ENCODE measurements at places on chromosomes 16 and 17.

DNA sequence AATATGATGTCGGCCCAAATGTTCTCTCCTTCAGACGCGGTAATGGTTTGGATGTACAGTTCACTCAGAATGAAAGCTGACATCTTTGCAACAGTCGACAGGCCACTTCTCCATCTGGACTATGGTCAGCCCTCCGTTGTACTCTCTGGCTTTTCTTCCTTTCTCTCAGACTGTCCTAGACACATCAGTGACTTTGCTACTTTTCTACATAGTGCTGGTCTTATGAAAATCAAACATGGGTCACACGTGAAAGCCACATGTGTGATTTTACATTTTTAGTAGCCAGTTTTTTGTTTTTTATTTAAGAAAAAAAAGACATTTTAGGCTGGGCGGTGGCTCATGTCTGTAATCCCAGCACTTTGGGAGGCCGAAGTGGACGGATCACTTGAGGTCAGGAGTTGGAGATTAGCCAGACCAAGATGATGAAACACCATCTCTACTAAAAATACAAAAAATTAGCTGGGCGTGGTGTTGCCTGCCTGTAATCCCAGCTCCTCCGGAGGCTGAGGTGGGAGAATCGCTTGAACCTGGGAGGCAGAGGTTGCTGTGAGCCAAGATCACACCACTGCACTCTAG lies 644.1 kb downstream of the KCNJ2 start:
- DNase-seq = no peak

DNA sequence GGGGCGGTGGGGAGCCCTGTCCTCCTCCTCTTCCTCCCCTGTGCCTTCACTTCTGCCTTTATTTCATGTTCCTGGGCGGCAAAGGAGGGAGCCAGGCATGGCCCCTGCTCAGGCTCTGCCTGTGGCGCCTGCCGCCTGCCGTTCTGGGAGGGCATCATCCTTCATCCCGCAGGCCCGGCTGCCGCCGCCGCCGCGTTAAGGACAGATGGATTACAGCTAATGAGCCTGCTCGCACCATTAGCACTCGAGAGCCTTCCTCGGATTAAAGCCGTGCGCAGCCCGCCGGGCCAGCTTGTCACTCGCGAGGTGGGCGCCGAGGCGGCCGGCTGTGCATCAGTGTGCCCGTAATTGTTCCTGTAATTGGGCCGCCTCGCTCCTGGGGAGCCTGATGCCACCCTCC lies 127.7 kb upstream of the GSE1 start:
- DNase-seq = no peak

DNA sequence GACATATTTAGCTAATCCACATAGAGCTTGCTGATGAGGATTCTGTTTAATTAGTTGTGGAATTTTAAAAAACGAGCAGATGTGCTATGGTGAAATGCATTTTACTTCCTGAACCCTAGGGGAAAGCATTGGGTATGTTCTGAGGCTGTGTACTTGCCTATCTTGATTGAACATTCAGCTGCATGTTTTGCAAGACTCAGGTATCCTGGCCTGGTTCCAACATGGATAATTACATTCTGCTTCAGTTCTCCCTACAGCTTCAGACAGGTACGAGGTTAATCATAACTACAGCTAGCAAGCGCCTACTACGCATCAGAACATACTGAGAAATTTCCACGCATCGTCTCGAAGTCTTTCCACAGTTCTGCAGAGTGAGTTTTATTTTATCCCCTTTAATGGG lies 77.0 kb downstream of the HS3ST2 start:
- DNase-seq = peak; percentile 53

DNA sequence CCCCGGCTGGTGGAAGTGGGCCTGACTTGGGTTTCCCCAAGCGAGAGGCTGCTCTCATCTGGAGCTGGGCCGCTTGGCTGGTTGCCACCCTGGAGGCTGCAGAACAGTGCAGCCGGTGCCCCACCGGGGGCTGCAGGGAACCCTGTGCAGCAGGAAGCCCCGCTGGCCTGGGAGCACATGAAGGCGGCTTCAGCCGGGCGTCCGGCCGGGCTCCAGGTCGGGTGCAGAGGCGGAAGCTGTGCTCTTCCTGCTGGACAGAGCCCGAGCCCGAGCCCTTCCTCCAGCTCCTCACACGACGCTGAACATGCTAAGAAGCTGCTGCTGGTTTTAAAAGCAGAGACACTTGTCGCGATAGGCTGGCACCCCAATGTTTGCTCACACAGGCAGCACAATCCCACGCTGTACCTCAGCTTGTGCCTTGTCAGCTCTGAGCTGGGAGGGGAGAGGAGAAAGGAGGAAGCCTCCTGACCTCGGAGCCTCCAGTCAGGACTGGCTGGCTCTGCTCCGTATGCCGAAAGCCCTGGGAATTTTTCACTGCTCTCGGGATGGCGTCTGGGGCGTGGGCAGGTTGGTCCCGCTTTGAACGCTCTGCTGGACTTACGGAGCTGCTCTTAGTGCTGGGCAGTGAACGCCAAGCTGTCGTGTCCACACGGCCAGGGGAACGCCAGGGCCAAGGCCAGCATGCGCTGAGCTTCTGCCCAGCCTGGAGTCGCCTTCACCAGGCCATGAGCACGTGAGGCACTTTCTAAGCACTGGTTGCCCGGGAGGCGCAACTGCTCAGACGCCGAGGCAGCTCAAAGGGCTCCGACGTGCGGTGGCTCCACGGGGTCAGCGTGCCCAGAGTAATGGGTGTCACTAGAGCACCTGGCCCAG lies 8.8 kb downstream of the CDK5R1 start:
- no peak for DNase-seq

DNA sequence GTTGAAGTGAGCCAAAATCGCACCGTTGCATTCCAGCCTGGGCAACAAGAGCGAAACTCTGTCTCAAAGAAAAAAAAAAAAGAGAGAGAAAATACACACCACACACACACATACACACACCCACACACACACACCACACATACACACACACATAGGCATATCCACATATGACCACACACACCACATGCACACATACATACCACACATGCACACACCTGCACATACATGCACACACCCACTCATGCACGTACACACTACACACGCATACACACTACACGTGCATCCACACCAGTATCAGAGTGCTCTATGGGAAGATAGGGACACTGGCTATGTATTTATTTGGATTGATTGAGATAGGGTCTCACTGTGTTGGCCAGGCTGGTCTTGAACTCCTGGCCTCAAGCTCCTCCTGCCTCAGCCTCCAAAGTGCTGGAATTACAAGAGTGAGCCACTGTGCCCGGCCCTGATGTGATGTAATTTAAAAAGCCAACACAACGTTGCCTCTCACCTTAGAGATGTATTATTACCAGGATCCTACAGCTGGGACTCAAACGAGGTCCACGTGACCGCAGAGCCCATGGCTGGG lies 17.8 kb upstream of the GINS2 start:
- no peak for DNase-seq

GRCh38 chr17:80612997-80613731 lies 68.5 kb downstream of the RPTOR start:
- peak; percentile 78 for DNase-seq

DNA sequence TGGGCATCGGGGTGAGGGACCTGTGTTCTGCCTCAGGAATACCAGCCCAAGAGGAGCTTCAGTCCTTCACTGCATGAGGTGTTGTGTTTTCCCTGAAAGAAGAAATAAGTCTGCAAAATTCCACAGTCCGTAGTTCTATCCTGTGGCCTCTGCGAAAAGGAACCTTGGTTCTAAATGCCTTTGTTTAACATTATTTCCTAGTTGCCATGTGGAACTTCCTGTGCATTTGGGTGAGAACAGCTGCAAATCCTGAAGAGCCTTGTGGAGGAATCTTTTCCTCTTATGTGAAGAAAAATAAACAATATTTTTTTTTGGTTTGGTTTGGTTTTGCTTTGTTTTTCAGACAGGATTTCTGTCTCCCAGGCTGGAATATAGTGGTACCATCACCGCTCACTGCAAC lies 9.8 kb downstream of the PSKH1 start:
- no peak for DNase-seq

DNA sequence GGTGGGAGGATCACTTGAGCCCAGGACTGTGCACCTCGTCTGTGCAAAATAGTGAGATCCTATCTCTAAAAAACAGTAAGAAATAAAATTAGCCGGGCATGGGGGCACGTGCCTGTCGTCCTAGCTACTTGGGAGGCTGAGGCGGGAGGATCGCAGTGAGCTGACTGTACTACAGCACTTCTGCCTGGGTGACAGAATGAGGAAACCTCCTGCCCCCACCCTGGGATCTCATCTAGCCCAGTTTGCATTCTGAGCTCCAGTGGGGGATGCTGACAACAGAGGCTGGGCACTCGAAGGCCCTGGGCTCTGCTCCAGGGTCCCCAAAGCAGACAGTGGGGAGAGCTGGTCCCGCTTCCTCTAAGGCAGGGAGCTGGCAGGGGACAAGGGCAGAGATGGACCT lies 7.1 kb downstream of the NAGPA start:
- DNase-seq = no peak

GRCh38 chr17:43360739-43361505 lies 37.9 kb upstream of the ARL4D start:
- DNase-seq = peak; percentile 99

DNA sequence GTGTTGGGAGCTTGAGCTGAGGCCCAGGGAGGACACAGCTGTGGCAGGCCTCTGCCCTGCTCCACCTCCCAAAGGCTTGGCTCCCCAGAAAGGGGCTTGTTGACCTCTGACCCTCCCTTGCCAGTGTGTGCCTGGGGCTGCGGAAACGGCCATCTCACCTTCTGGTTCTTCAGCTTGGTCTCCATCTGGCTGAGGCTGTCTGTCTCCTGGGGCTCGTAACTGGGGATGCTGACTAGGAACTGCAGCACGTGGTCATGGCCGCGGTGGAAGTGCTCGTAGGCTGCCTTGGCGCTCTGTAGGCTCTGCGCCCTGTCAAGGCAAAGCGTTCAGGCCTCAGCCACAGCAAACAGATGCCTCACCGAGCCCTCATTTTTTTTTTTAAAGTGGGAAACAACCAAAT lies 42.7 kb downstream of the UBN1 start:
- no peak for DNase-seq

- peak; percentile 100 for DNase-seq
These were observed at the start of gene SKA2 for GRCh38 chr17:59154721-59155438. Gene SKA2 (minus strand): TSS chr17:59155186. CDS start chr17:59155163, 23 bp downstream.

- peak; percentile 95 for DNase-seq
These were observed at the start of gene TMC7 for GRCh38 chr16:18983565-18984434. Gene TMC7 (plus strand): TSS chr16:18983934. CDS start chr16:18984064, 130 bp downstream.

DNA sequence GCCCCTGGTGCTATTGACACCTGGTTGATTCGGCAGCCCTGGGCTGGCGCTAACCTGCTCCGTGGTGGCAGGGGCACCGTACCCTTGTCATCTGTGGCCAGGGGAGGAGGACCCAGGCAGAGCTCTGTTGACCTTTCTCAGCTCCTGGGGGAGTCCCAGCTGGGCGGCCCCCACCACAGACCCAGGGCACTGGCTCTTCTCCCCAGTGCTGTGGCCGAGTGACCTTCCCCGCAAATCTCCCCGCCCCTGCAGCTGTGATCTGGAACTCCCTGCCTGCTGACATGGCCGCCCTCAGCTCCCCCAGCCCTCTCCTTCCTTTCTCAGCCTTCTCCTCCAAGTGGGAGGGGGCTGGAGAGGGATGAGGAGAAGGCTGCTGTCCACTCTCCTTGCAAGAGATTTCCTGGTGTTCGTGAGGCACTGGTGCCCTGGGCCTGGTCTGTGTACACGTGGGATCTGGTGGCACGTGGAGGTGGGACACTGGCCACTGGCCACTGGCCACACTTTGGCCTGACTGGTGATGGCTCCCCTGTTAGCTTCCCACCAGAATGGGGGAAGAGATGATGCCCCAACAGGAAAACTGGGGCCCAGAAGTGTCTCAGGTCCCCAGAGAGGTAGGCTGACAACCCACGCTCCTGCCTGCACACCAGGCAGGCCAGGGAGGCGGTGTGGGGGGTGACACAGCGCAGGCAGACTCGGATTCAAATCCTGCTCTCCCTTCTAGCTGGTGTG lies 8.2 kb downstream of the FMNL1 start:
- DNase-seq = no peak

DNA sequence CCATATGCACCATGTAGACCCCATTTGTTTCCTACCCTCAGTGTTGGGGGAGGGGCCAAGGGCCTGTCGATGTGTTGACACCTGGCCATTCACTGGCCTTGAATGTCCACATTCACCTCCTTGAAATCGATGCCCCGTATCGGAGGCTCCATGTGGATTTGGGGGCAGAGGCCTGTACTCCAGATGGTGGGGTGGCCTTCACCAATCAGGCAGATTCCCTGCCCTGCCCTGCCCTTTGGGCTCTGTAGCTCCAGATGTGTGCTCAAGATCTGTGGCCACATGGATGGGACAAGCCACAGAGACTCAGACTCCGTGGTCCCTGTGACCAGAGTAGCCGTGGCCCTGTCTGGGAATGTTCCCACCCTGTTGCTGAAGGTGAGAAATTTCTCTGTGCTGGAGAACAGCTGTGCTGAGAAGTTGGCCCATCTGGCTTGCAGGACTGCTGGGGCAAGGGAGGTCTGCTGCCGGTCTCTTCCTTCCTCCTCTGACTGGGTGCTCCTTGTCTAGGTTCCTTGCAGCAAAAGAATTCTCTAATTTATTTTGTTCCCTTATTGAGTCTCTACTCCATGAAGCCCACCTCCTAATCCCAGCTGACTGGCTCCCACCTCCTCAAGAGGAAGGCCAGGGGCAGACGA lies 221.3 kb downstream of the SEC14L1 start:
- no peak for DNase-seq

GRCh38 chr17:65065906-65066305 lies 9.4 kb upstream of the GNA13 start:
- no peak for DNase-seq

DNA sequence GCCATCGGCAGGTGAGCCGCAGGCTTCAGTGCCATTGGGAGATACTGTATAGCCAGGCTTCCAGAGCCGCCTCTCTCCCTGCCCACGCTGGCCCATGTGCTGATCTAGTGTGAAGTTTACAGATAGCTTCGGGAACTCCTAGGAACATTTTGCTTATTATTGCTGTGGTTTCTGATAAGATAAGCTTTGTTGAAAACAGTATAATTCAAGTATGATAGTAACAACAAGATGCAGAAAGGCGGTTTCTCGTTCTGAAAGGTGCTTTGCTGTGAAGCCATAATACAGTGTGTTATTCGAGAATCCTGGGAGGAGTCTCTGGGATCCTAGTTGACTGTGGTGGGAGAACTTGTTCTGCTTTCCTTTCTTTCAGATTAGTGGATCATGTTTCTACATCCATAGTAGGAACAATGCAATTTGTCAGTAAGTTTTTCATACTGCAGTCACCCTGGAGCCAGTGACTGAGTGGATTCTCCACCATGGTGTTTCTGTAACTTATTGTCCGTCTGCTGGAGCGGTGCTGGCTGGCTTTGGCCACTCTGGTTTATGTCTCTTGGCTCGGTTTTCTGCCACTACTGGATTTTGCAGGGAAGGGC lies 31.5 kb downstream of the RAB11FIP3 start:
- no peak for DNase-seq

GRCh38 chr17:49209061-49209571 lies 1.3 kb downstream of the GNGT2 start:
- no peak for DNase-seq

DNA sequence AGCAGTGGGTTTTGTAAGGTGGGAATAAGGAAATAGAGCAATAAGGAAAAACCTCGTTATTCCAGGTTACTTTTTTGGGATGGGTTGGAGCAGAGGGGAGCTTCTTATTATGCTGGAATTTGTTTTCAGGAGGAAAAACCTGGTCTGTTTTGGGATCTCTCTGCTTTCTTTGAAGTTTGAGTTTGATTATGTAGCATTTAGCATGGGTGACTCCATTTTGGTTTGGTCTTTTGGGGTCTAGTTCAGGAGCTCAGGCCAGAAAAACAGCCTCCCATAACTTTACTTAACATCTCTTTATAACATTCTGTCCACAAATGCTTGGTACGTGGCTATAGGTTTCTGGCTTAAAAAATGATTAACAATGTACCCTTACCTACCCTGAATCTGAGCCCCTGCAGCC lies 8.5 kb upstream of the ZG16 start:
- DNase-seq = no peak

All from NCI-H510A (cell line).